Right atrium auricular region (tissue), 2 donors: ENCODE measurements at places on chromosomes 6 and 20. TPM values are rescaled to one million over a fixed set of nuclear protein-coding genes. Genes with fewer than 3 reads are reported as not detected.

The TRIM39 gene
- total RNA-seq: 12.2 TPM

The SSTR4 gene
- total RNA-seq: not detected

DNA sequence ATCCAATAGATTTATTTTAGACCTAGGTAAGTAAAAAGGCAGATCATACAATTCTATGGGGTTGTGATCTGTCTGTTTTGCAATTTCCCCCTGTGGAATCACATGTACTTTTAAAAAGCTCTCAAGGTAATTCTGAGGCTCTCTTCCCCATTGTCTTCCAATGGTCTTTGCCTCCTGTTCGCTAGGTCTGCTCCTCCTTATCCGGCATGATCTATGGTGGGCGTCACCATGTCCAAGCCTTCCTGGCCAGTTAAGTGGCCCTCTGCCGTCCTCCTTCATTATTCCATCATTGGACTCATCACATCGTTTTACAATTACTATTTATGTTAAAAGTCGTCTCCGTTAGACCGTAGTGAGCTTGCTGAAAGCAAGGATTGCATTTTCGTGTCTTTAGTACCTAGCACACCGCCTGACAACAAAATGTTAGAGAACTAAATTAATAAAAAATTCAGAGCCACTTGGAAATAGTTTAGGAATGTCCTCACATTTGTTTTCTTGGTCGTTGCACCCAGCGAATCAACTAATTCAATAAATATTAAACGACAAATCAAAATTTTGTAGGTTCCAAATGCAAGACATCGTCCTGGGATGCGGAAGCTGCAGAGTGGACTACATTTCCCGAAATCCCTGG is 2.2 kb upstream of the STXBP5 start:
- peak overlapping the region; percentile 73 for H3K4me3 ChIP-seq
- H3K27me3 ChIP-seq: no peaks in the 10 kb centered on the region
- no peaks in the 10 kb centered on the region for H3K36me3 ChIP-seq
- H3K4me1 ChIP-seq: no peaks in the 10 kb centered on the region
- no peak for DNase-seq

DNA sequence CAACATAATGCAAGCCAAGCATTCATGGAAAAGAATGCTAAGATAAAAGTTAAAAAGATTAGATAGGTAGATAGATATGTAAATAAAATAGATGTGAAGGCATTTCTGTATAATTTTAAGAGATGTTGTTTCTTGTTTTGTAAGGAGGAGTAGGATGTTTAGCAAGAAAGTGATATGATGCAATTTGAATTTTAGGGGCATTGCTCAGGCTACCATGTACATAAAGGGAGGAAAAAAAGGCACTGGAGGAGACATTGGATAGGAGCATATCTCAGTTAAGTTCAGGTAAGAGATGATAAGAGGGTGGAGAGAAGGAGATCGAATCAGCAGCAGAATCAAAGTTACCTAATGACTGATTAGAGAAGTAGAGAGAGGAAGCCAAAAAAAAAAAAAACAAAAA is 194.7 kb downstream of the TENT5A start:
- no peak for DNase-seq
- H3K27me3 ChIP-seq: no peaks in the 10 kb centered on the region
- H3K4me1 ChIP-seq: peaks cover 7% of the 10 kb centered on the region
- H3K4me3 ChIP-seq: no peak overlapping the region

The OSTM1 gene
- total RNA-seq: 80.2 TPM

The PCSK2 gene
- 2.6 TPM for total RNA-seq

DNA sequence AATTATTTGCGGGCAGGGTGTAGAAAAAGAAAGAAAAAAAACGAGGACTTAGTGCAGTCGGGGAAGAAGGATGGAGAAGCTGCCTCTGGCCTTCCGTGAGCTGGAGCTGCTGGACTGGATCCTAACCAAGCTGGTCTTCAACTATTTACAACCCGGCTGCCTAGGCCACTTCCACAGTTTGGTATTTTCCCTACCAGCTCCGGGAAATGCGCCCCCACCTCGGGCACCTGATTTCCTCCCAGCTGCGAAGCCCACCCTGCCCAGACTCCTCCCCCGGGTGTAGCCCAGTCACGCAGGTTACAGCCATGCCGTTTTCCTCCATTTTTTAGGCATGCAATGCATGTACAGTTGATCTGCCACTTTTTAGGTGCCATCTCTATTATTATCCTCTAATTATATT is 21.2 kb downstream of the THEMIS start:
- no peak overlapping the region for H3K4me3 ChIP-seq
- no peak overlapping the region for H3K27ac ChIP-seq
- DNase-seq: no peak
- H3K36me3 ChIP-seq: no peaks in the 10 kb centered on the region
- no peaks in the 10 kb centered on the region for H3K4me1 ChIP-seq

The GRIK2 gene
- 7.7 TPM for total RNA-seq

DNA sequence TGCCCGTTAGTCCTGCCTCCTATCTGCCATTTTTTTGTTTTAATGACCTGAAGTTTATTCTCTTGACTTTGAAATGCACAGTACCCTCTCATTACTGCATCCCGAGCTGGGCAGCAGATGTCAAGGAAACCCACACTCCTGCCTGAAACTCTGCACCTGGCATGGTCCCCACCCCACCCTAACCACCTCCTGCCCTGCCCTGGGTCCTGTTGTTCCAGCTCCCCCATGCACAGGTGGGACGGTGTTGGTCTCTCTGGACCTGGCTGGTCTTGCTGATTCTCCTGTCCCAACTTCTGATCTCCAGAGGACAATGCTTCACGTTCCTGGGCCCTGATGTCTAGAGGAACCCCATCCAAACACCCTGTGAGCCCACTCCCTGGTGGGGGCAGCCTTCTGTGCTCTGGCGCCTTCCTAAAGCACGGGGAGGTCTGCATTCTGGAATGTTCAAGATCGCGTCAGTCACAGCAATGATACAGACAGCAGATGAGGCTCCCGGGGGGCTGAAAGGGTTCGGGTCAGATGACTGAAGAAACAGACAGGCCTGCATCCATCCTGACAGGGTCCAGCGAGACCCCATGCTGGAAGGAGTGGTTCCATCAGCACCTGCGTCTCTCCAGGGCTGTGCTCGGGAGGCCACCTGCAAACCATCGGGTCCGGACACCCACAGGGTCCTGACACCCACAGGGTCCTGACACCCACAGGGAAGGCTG is 73.6 kb downstream of the ERMARD start:
- H3K4me1 ChIP-seq: no peaks in the 10 kb centered on the region
- peak; percentile 11 for DNase-seq
- no peak overlapping the region for H3K27ac ChIP-seq

GRCh38 chr6:121171879-121172278 is 162.4 kb downstream of the TBC1D32 start:
- no peaks in the 10 kb centered on the region for H3K4me1 ChIP-seq
- no peaks in the 10 kb centered on the region for H3K27me3 ChIP-seq
- H3K36me3 ChIP-seq: no peaks in the 10 kb centered on the region
- no peak overlapping the region for H3K4me3 ChIP-seq
- DNase-seq: no peak

DNA sequence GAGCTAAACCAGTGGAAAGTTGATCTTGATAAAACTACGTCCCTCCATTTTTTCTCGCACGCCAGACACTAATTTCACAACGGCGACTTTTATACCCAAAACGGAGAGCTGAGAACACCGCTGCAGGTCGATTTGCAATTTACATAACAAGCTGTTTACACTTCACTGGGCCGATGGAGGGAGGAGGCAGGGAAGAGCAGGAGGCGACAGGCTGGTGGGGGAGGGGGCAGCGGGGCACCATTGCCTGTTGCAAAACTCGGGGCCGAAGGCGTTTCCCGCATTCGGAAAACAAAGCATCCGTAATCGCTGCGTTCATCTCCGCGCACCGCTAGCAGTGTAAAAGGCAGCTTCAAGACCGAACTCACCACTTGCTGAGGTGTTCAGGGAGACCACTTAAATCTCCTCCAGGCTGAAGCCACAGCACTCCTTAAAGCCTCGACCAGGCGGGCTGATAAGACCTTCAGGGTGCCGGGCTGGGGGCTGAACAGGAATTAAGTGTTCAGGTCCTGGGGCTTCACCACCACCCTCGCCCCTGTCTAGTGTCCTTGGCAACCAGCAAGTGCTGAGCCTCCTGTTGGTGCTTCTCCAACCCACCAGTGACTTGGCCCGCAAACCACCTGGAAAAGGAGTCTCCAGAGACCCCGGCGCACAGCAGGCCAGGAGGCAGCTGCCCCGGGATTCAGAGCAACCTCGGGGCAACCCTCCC is 2.0 kb upstream of the FOXC1 start:
- H3K27ac ChIP-seq: no peak overlapping the region
- H3K36me3 ChIP-seq: no peaks in the 10 kb centered on the region
- no peak overlapping the region for H3K4me3 ChIP-seq
- H3K4me1 ChIP-seq: no peaks in the 10 kb centered on the region
- no peak for DNase-seq

The ZBTB12 gene
- 0.47 TPM for total RNA-seq

GRCh38 chr20:58233881-58234528 is 5.6 kb upstream of the ANKRD60 start:
- H3K4me3 ChIP-seq: no peak overlapping the region
- H3K4me1 ChIP-seq: no peaks in the 10 kb centered on the region
- DNase-seq: no peak

GRCh38 chr6:90701146-90701781 is 114.4 kb upstream of the MAP3K7 start:
- no peaks in the 10 kb centered on the region for H3K36me3 ChIP-seq
- no peak for DNase-seq
- no peak overlapping the region for H3K27ac ChIP-seq
- no peak overlapping the region for H3K4me3 ChIP-seq

The GPR6 gene
- not detected for total RNA-seq

DNA sequence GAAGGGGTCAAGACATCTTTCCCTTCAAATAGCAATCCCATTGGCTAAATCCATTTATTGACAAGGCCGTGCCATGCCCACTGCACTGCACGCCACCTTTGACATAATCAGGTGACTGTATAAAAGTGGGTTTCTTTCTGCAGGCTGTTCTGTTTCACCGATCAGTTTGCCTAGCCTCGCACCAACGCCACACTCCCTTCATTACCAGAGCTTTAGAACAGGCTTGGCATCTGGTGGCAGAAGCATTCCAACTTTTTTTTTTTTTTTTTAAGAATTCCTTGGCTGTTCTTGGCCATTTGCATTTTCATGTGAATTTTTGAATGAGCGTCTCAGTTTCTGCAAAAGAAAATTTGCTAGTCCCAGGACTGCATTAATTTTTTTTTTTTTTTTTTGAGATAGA is 78.1 kb downstream of the PPP1R3G start:
- no peak for DNase-seq
- H3K4me3 ChIP-seq: no peak overlapping the region
- no peaks in the 10 kb centered on the region for H3K36me3 ChIP-seq
- H3K4me1 ChIP-seq: no peaks in the 10 kb centered on the region
- no peak overlapping the region for H3K27ac ChIP-seq
- no peaks in the 10 kb centered on the region for H3K27me3 ChIP-seq

DNA sequence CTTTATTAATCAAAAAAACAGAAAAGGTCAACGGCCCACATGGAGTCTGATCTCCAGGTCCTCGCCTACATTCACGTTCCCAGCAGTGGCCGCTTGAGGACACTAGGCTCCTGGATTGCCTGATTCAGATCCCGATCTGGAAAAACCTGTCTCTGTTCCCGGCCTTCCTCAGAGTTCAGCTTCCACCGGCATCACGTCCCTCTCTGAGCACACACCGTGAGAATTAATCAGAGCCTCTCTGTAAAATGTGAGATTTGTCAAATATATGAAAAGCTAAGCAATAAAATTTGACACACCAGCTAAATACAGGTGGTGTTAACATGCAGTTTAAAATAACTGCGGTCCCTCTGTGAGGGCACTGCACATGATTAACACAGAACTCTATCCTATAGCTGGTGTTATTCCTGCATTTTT is 122.8 kb upstream of the COL21A1 start:
- H3K36me3 ChIP-seq: no peaks in the 10 kb centered on the region
- peak; percentile 76 for DNase-seq
- H3K27me3 ChIP-seq: no peaks in the 10 kb centered on the region
- H3K27ac ChIP-seq: peak overlapping the region; percentile 71

DNA sequence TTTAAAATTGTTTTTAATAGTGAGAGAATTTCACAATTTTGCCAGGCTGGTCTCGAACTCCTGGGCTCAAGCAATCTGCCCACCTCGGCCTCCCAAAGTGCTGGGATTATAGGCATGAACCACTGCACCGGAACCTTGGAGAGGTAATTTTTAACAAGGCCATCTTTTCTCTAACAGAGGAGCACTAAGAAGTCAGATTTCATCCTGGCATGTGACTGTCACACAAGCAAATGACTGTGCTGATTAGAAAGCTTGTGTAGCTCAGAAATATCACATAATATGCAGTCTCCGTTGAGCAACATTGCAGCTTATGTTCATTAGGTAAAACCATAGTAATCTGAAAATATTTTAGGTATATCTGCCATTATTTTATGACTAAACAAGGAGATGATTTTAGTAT is 156.0 kb downstream of the CCDC170 start:
- H3K36me3 ChIP-seq: no peaks in the 10 kb centered on the region
- no peaks in the 10 kb centered on the region for H3K4me1 ChIP-seq
- H3K27ac ChIP-seq: no peak overlapping the region
- H3K4me3 ChIP-seq: no peak overlapping the region
- DNase-seq: no peak

GRCh38 chr6:29251736-29252135 is 49.8 kb upstream of the OR14J1 start:
- H3K4me3 ChIP-seq: no peak overlapping the region
- no peaks in the 10 kb centered on the region for H3K27me3 ChIP-seq
- no peaks in the 10 kb centered on the region for H3K4me1 ChIP-seq

DNA sequence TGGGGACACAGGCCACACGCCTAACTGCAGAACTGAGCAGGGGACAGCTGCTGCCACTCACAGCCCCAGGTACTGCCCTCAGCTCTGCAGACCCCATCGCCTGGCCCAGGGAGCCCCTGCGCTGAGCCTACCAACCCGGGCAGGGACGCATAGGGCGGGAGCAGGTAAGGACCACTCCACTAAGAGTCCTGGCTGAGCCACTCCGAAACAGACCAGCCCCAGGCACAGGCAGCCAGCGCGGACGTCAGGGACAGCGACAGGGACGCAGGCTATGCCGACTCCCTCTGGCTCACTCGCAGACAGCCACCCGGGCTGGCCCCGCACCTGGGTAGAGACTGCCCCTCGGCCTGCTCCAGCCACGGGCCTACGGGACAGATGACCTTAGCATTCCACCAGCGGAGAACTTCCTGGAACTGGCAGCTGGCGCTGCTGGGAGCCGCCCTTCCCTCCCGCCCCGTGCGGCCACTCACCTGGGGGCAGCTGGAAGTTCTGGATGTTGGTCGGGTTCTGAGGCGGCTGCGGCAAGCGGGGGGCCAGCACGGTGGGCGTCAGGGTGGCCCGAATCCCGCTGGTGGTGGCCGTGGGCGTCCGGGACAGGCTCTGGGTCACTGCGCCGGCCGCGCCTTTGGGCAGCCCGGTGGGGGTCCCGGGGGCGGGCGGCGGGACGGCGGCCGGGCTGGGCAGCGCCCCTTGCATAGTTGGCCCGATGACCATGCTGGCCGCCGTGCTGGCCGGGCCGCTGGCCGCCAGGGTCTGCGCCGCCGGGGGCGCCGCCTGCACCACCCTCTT is 1.5 kb downstream of the TAF4 start:
- peaks cover 25% of the 10 kb centered on the region for H3K4me1 ChIP-seq
- peak overlapping the region; percentile 36 for H3K4me3 ChIP-seq
- peak overlapping the region; percentile 66 for H3K27ac ChIP-seq
- no peaks in the 10 kb centered on the region for H3K27me3 ChIP-seq
- no peaks in the 10 kb centered on the region for H3K36me3 ChIP-seq
- DNase-seq: peak; percentile 60
